ENCODE measurements at places on chromosomes 3 and 15.

- no peak overlapping the region for H3K4me3 ChIP-seq
- H3K27ac ChIP-seq = no peak overlapping the region
- no peak for DNase-seq
- peaks cover 21% of the 10 kb centered on the region for H3K4me1 ChIP-seq
- H3K27me3 ChIP-seq = peaks cover 15% of the 10 kb centered on the region
Measured at GRCh38 chr15:101483462-101483861, 6.0 kb downstream of the PCSK6 start.

GRCh38 chr3:186942168-186942567 lies 11.8 kb downstream of the ST6GAL1 start:
- no peak for DNase-seq
- no peaks in the 10 kb centered on the region for H3K4me1 ChIP-seq
- H3K27me3 ChIP-seq = no peaks in the 10 kb centered on the region
- no peaks in the 10 kb centered on the region for H3K36me3 ChIP-seq

DNA sequence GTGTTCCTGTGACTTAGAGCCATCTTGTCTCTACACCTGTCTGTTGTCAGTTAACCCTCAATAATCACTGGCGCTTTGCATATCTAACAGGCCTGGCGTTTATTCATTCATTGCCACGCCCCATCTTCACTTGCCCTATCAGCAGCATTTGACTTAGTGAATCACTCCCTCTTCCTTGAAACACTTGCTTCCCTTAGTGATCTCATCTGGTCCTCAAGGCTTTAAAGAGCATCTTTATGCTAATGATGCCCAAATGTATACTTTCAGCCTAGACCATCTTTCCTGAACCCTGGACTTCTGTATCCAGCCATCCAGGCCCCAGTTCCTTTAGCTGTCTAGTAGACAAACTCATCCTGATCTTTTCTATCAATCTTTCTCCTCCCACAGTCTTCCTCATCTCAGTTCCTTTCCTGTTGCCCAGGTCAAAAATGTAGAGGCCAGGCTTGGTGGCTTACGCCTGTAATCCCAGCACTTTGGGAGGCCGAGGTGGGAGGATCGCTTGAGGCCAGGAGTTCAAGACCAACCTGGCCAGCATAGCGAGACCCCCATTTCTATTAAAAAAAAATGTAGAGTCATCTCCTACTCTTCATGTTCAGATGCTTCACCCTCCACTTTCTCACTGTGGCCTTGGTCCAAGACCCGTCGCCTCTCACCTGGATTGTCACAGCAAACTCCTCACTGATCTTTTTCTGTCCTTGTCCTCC lies 1.4 kb upstream of the IGDCC4 start:
- no peak overlapping the region for H3K27ac ChIP-seq
- no peak for DNase-seq
- H3K36me3 ChIP-seq = no peaks in the 10 kb centered on the region
- H3K27me3 ChIP-seq = no peaks in the 10 kb centered on the region
- H3K4me3 ChIP-seq = no peak overlapping the region
- peaks cover 16% of the 10 kb centered on the region for H3K4me1 ChIP-seq

DNA sequence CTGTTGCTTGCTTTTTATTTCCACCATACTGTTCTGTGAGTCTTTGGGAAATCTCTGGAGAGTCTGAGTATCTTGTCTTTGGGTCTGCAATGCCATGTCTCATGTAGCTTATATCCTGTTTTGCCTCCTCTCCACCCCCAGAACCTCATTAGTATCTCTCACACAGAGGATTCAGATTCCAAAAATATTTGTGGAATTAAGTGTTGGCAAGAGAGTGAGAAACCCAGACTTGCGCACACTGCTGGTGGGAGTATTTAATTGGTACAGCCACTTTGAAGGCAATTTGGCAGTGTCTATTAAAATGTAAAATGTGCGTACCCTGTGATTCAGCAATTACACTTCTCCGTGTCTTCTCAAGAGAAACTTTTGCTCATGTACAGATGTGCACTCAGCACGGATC lies 68.6 kb downstream of the ZNF621 start:
- no peak overlapping the region for H3K4me3 ChIP-seq
- no peaks in the 10 kb centered on the region for H3K27me3 ChIP-seq
- no peak overlapping the region for H3K27ac ChIP-seq
- H3K4me1 ChIP-seq = no peaks in the 10 kb centered on the region
- no peaks in the 10 kb centered on the region for H3K36me3 ChIP-seq
- no peak for DNase-seq

GRCh38 chr3:12982619-12983101 lies 90.6 kb downstream of the IQSEC1 start:
- H3K4me1 ChIP-seq = peaks cover 8% of the 10 kb centered on the region
- no peak overlapping the region for H3K27ac ChIP-seq
- H3K36me3 ChIP-seq = no peaks in the 10 kb centered on the region
- no peaks in the 10 kb centered on the region for H3K27me3 ChIP-seq
- no peak for DNase-seq

- no peak overlapping the region for H3K27ac ChIP-seq
- no peaks in the 10 kb centered on the region for H3K27me3 ChIP-seq
- H3K36me3 ChIP-seq = no peaks in the 10 kb centered on the region
- H3K4me1 ChIP-seq = peaks cover 32% of the 10 kb centered on the region
- DNase-seq = no peak
- H3K4me3 ChIP-seq = no peak overlapping the region
Measured at GRCh38 chr3:71241246-71241901, 342.2 kb downstream of the FOXP1 start.
